ENCODE measurements at places on chromosomes 4 and X.

GRCh38 chr4:87078987-87079486 is 141.4 kb downstream of the KLHL8 start:
- H3K36me3 ChIP-seq: peaks cover 4% of the 10 kb centered on the region
- no peaks in the 10 kb centered on the region for H3K27me3 ChIP-seq
- peaks cover 40% of the 10 kb centered on the region for H3K4me1 ChIP-seq
- no peak overlapping the region for H3K27ac ChIP-seq

DNA sequence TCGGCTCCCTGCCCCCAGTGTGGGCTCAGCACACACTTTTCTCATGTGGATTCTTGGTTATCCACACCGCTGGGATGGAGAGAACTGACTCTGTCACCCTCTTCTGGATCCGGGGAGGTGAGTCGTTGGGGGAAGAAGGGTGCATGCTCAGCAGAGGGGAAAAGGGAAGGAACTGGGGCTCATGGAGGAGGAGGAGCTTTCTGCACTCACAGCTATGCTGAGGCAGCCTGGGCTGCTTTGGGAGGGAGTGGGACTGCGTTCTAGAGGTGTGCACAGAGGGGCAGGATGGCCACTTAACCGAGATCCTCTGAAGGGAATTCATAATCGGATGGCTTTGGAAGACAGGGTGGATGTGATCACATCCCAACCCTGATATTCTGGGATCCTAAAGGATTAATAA is 51.6 kb downstream of the RTL5 start:
- peaks cover 12% of the 10 kb centered on the region for H3K4me1 ChIP-seq
- H3K27ac ChIP-seq: no peak overlapping the region
- H3K27me3 ChIP-seq: peaks cover 16% of the 10 kb centered on the region
- no peaks in the 10 kb centered on the region for H3K36me3 ChIP-seq
- H3K4me3 ChIP-seq: no peak overlapping the region
- DNase-seq: no peak

GRCh38 chr4:138658518-138658917 is 357.1 kb upstream of the NOCT start:
- no peak for DNase-seq
- H3K4me3 ChIP-seq: no peak overlapping the region
- no peaks in the 10 kb centered on the region for H3K36me3 ChIP-seq
- H3K27ac ChIP-seq: no peak overlapping the region
- H3K4me1 ChIP-seq: no peaks in the 10 kb centered on the region

DNA sequence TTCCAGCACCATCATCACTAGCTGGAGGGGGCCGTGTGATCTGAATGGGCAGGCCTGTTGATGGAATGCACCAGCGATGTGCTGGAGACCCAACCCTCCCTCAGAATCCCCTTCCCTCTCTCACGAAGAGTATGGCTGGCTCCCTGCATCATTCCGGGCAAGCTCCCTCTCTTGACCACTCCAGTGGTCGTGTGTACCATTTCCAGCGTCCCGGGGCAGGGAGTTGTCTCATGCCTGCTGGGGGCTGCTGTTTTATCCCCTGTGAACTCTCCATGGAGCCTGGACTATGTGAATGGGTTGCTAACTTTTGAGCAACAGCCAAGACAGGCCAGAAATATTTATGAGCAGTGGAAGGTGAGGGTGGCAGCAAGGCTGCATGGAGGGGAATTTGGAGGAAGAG is 8.1 kb downstream of the CSAG1 start:
- no peak overlapping the region for H3K27ac ChIP-seq
- no peaks in the 10 kb centered on the region for H3K4me1 ChIP-seq
- no peaks in the 10 kb centered on the region for H3K27me3 ChIP-seq
- H3K36me3 ChIP-seq: no peaks in the 10 kb centered on the region

- H3K4me1 ChIP-seq: peaks cover 38% of the 10 kb centered on the region
- peak overlapping the region; percentile 33 for H3K27ac ChIP-seq
- no peak for DNase-seq
- H3K36me3 ChIP-seq: no peaks in the 10 kb centered on the region
- no peaks in the 10 kb centered on the region for H3K27me3 ChIP-seq
- H3K4me3 ChIP-seq: no peak overlapping the region
Observed at GRCh38 chrX:107707866-107708265, 67.7 kb downstream of the TSC22D3 start.

DNA sequence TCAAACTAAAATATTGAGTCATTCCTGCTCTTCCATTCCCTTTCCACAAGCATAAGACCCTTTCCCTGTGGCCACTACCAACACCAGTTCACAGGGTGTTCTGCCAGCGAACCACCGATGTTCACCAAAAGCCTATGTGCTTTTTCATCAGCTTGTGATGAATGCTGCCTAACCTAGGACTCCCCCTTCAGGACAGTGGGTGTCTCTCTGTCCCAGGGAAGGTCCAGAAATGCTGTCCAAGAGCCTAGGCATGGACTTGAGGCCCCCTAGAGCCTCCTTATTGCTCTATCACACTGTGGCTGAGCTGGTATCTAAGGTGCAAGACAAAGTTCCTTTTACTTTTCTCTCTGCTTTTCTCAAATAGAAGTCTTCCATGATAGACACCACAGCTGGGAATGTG is 1015.6 kb downstream of the PCDH19 start:
- no peak for DNase-seq
- no peak overlapping the region for H3K27ac ChIP-seq
- no peaks in the 10 kb centered on the region for H3K36me3 ChIP-seq
- H3K27me3 ChIP-seq: no peaks in the 10 kb centered on the region
- no peak overlapping the region for H3K4me3 ChIP-seq
- no peaks in the 10 kb centered on the region for H3K4me1 ChIP-seq

- H3K36me3 ChIP-seq: no peaks in the 10 kb centered on the region
- no peak overlapping the region for H3K27ac ChIP-seq
- no peaks in the 10 kb centered on the region for H3K4me1 ChIP-seq
- H3K4me3 ChIP-seq: no peak overlapping the region
- no peak for DNase-seq
- H3K27me3 ChIP-seq: no peaks in the 10 kb centered on the region
Observed at GRCh38 chr4:165744370-165744769, 128.7 kb upstream of the TLL1 start.

DNA sequence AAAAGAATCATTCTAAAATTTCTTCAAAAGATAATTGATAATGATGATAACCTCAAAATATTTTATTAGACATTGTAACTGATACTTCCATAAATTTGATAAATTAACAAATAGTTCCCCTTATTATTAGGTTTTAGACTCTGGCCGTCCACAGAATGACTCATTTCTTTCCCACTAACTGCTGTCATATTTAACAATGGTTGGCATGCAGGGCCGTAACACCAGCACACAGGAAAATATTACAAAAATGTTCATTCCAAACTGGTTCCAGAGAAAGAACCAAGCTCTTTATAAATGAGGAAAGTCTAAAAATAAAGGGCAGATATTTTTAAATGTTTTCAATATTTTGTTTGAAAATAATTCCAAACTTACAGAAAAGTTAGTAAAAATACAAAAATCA is 28.2 kb downstream of the WDFY3 start:
- H3K4me1 ChIP-seq: no peaks in the 10 kb centered on the region
- no peak for DNase-seq
- H3K27ac ChIP-seq: no peak overlapping the region

DNA sequence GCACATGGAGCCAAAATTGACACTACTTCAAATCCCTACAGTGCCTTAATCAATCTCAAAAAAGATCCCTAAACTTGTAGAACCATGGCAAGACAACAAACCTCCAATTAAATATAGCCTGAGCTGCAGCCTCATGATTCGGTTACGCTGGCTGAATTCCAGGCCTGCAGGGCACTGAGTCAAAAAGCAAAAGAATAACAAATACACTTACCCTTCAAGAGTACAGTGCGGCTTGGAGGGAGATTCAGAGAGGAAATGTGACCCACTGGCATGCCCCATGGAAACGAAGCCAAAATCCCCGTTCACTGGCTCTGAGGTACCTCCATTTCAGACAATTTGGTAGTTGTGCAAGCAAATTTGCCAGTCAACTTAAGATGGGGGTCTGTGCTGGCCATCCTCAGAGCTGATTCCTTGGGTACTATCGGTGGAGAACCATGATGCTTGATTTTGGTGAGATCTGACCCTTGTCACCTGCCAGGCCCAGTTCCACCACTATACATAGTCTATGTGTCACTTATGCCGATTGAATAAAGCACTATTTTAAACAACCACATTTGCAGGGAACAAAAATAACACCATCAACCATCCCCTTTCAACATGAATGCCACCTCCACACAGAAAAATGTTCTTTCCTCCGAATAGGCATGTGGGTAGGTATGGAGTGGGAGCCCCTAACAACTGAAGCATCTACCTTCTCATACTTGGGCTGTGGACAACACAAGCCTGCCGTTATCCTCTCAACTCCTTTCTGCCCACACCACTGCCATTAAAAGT is 2.1 kb downstream of the C4orf54 start:
- H3K4me1 ChIP-seq: no peaks in the 10 kb centered on the region
- no peak overlapping the region for H3K4me3 ChIP-seq
- DNase-seq: no peak
- H3K27me3 ChIP-seq: peaks cover 4% of the 10 kb centered on the region
- no peaks in the 10 kb centered on the region for H3K36me3 ChIP-seq

GRCh38 chrX:100408713-100409609 is 1.1 kb downstream of the PCDH19 start:
- H3K4me1 ChIP-seq: peaks cover 18% of the 10 kb centered on the region
- DNase-seq: no peak
- no peaks in the 10 kb centered on the region for H3K36me3 ChIP-seq
- H3K4me3 ChIP-seq: peak overlapping the region; percentile 39
- no peak overlapping the region for H3K27ac ChIP-seq

DNA sequence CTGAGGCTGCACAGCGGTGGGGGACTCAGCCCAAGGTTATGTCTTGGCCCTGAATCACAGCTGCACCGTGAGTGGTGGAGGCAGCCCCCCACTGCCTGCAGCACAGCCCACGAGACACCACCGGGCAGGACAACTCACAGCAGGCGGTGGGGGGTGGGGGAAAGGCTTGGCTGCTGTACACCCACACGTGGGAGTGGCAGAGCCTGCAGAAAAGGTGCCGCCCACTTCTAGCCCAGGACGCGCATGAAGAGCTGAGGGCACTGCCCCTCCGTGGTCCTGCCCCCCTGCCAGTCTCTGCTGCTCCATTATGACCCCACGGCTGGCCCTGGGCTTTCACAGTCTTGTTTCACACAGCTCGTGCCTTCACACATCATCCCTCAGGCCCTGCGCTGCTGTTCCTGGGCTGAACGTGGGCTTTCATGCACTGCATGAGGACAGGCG is 40.8 kb downstream of the FGFRL1 start:
- no peak for DNase-seq
- H3K27ac ChIP-seq: peak overlapping the region; percentile 56
- peaks cover 12% of the 10 kb centered on the region for H3K4me1 ChIP-seq
- peaks cover 23% of the 10 kb centered on the region for H3K27me3 ChIP-seq
- no peaks in the 10 kb centered on the region for H3K36me3 ChIP-seq
- no peak overlapping the region for H3K4me3 ChIP-seq

DNA sequence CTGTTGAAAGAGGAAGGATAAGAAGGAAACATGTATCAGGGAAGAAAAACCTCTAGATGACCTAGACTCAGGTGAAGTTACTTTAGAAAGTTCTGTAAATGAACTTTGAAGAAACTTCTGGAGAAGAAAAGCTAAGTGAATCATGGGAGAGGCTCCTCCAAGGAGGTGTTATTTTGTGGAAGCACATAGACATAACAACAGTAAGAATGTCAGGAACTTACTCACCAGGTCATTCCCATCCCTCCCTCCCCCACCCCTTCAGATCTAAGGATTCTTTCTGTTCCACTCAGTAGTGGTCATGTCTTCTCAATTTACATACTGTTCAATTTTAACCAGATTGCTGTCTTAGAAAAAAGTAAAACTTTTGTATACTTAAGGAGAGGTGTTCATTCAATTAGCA is 310.5 kb upstream of the DDX53 start:
- no peak overlapping the region for H3K4me3 ChIP-seq
- H3K27ac ChIP-seq: no peak overlapping the region
- no peaks in the 10 kb centered on the region for H3K36me3 ChIP-seq
- no peaks in the 10 kb centered on the region for H3K27me3 ChIP-seq

GRCh38 chr4:79466621-79467020 is 58.6 kb upstream of the GK2 start:
- DNase-seq: no peak
- H3K36me3 ChIP-seq: no peaks in the 10 kb centered on the region
- no peak overlapping the region for H3K27ac ChIP-seq
- H3K4me1 ChIP-seq: no peaks in the 10 kb centered on the region
- no peak overlapping the region for H3K4me3 ChIP-seq

GRCh38 chr4:33057736-33058135 is 2337.6 kb downstream of the PCDH7 start:
- H3K4me1 ChIP-seq: no peaks in the 10 kb centered on the region
- H3K27ac ChIP-seq: no peak overlapping the region
- DNase-seq: no peak

GRCh38 chr4:22824091-22824490 is 131.4 kb downstream of the GBA3 start:
- no peak overlapping the region for H3K4me3 ChIP-seq
- H3K27ac ChIP-seq: no peak overlapping the region

GRCh38 chrX:16639966-16640365 is 10.0 kb upstream of the S100G start:
- peaks cover 7% of the 10 kb centered on the region for H3K4me1 ChIP-seq
- no peak overlapping the region for H3K4me3 ChIP-seq
- H3K27me3 ChIP-seq: no peaks in the 10 kb centered on the region
- H3K36me3 ChIP-seq: peaks cover 4% of the 10 kb centered on the region
- no peak for DNase-seq

GRCh38 chrX:74613370-74614092 is 893 bp downstream of the RLIM start:
- H3K4me3 ChIP-seq: peak overlapping the region; percentile 98
- H3K36me3 ChIP-seq: no peaks in the 10 kb centered on the region
- no peaks in the 10 kb centered on the region for H3K27me3 ChIP-seq
- peaks cover 19% of the 10 kb centered on the region for H3K4me1 ChIP-seq
- peak; percentile 21 for DNase-seq

- H3K27me3 ChIP-seq: no peaks in the 10 kb centered on the region
- no peak overlapping the region for H3K4me3 ChIP-seq
- H3K27ac ChIP-seq: no peak overlapping the region
- H3K4me1 ChIP-seq: peaks cover 37% of the 10 kb centered on the region
Observed at GRCh38 chr4:10625131-10625530, 59.4 kb downstream of the CLNK start.

- H3K27me3 ChIP-seq: no peaks in the 10 kb centered on the region
- H3K4me3 ChIP-seq: no peak overlapping the region
- H3K4me1 ChIP-seq: no peaks in the 10 kb centered on the region
- no peaks in the 10 kb centered on the region for H3K36me3 ChIP-seq
- H3K27ac ChIP-seq: no peak overlapping the region
Observed at GRCh38 chr4:70399319-70399718, 1.6 kb downstream of the OPRPN start.

GRCh38 chr4:28357990-28358389 is 1497.3 kb downstream of the STIM2 start:
- no peaks in the 10 kb centered on the region for H3K27me3 ChIP-seq
- H3K4me3 ChIP-seq: no peak overlapping the region
- H3K36me3 ChIP-seq: no peaks in the 10 kb centered on the region

- H3K27me3 ChIP-seq: peaks cover 9% of the 10 kb centered on the region
- H3K36me3 ChIP-seq: no peaks in the 10 kb centered on the region
- H3K4me1 ChIP-seq: no peaks in the 10 kb centered on the region
- no peak for DNase-seq
- H3K27ac ChIP-seq: no peak overlapping the region
Observed at GRCh38 chr4:176583278-176583677, 209.4 kb downstream of the VEGFC start.
